ENCODE measurements at places on chromosomes 12 and 14. TPM values are rescaled to one million over a fixed set of nuclear protein-coding genes. Genes with fewer than 3 reads are reported as not detected.
A peak's percentile ranks its signal among the peaks of the same experiment; 100 is the strongest.

DNA sequence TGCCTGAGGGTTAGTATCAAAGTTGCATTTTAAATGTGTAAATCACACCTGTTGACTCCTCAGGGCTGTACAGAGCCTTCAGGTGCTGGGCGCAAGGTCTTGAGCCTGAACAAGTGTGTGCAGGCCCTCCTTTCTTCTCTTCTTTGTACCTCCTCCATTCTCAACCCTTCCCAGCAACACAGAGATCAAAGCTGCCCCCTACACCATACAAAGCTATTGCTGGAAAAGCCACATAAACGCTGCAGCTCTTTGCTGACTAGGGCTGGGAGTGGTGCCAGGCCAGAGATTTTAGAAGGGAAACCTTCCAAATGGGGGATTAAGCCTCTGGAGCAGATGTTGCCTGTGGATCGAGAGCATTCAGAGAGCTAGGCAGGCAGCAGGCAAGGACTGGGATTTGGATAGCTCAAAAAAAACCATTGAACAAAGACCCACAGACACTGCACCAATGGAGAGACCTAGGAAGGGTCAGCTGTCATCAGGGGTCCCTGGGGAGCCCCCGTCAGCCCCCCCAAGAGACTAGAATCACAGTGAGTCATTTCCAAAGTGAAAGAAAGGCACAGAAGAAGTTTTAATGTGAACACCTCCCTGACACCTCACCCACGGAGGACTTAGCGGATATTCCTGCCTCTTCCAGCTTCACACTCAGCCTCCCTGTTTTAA, 18.2 kb upstream of the SUSD6 start:
- H3K4me1 ChIP-seq, result peaks cover 7% of the 10 kb centered on the region
- no peak for DNase-seq
- no peaks in the 10 kb centered on the region for H3K36me3 ChIP-seq
- H3K27me3 ChIP-seq, result no peaks in the 10 kb centered on the region
- H3K4me3 ChIP-seq, result no peak overlapping the region
- no peak overlapping the region for H3K27ac ChIP-seq

The CIROP gene
- total RNA-seq, result not detected

DNA sequence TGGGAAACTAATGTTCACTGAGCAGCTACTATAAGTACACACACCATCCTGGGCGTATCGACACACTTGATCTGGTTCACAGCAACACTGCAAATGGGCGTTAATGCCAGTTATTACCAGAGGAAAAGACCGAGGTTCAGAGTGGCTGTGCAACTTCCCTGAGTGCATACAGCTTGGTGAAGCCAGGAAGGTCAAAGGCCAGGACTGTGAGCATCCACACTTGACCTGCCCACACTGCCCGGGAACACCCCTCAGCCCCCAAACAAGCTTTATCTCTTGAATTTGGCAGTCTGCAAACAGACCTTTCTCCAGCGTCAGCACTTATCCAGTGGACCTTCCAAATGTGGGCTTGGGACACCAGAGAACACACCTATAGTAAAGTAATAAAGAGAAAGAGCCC, 312.6 kb downstream of the BCL11B start:
- H3K27me3 ChIP-seq, result no peaks in the 10 kb centered on the region
- DNase-seq, result no peak
- no peaks in the 10 kb centered on the region for H3K36me3 ChIP-seq
- no peak overlapping the region for H3K27ac ChIP-seq
- no peaks in the 10 kb centered on the region for H3K4me1 ChIP-seq

DNA sequence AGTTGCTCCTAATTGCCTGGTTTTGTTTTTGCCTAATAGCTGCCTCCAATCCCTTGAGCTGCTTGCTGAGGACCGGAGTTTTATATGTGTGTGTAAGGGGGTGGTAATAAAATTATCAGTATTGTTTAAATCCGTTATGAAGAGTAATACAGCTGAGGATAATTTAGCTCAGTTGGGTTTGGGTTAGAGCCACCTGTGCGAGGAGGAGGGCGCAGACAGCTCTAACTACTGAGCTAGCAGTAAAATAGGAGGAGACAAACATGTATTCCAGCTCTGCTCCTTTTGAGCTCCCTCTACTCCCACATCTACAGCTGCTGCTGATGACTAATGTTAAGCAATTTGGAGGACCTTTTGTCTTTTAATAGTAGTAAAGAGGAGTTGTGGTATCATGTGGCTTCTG, 61.5 kb downstream of the SPATS2 start:
- H3K36me3 ChIP-seq, result peaks cover 12% of the 10 kb centered on the region
- H3K27me3 ChIP-seq, result no peaks in the 10 kb centered on the region
- peak overlapping the region; percentile 44 for H3K27ac ChIP-seq
- no peak for DNase-seq

The LRCOL1 gene
- total RNA-seq, result not detected

The NTF3 gene
- not detected for total RNA-seq

DNA sequence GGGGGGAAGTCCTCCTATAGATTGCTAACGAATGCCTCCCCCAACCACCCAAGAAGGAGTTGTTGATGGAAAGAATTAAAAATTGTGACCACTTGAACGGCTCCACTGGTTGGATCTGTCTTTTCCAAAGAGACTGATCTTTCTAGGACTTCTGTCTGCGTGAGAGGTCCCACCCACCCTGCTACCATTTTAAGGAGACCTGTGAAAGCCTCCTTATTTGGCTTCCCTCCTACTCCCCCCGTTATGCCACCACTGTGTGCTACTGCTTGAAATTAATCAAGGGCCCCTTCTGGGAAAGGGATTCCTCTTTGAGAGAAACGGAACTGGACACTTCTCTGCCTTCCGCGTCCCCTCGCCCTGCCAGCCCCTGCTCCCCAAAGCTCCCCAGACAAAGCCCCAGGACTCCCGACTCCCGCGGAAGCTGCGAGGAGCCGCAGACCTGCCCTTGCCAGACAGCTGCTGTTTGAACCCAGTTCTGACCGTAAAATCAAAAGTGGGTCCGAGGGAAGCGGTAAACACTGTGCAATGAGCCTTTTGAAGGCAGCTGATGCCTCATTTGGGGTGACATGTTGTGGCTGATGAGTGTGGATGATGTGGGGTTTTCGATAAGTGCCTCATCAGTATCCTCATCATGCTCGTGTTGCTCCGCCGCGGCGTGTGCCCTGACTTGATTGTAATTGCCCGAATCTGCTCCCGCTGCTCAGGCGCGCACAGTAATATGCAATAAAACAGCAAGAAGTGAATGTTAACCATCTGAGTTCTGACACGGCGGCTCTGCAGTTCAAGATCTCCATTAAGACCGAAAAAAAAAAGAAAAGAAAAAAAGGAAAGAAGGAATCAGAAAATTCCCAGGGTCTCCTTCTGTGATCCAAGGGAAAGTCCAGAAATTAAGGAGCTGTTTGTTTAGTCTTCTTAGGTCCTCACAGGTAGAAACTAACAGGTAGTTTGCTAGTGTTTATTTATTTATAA, 48.2 kb downstream of the MBIP start:
- no peak for DNase-seq
- H3K36me3 ChIP-seq, result no peaks in the 10 kb centered on the region
- no peaks in the 10 kb centered on the region for H3K4me1 ChIP-seq
- no peak overlapping the region for H3K27ac ChIP-seq

The CLEC4C gene
- not detected for total RNA-seq
